Stimulated activated naive CD4-positive, alpha-beta T cell treated with Interleukin-2 at 50 U/mL for 16 hours (primary cell): ENCODE measurements at places on chromosomes 7 and 10.

DNA sequence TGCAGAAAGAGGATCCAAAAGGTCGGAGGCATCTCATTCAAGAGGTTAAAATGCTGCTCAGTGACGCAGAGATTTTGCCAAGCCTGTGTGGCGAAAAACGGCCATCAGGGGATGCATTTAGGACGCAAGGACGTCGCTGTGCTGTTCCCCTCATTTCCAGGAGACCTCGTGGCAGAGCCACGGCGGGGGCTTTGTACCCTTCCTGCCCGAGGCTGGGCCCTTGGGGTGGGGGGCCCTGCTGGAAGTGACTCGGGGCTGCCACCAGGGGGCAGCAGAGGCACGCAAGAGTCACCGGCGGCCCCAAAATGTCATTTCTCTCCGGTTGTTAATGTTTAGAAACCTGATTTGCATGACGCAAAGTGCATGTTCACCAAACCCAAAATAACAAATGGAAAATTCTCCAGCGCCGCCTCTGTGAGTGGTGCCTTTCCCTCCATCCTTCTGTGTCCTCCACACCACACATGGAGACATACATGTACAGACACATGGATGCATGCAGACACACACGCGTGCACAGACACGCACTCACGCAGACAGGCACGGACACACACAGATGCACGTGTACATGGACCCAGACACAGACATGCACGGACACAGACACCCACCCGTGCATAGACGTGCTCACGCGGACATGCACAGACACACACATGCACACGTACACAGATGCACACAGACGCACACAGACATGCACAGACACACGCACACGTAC lies 51.0 kb upstream of the NKX6-2 start:
- no peak for DNase-seq

DNA sequence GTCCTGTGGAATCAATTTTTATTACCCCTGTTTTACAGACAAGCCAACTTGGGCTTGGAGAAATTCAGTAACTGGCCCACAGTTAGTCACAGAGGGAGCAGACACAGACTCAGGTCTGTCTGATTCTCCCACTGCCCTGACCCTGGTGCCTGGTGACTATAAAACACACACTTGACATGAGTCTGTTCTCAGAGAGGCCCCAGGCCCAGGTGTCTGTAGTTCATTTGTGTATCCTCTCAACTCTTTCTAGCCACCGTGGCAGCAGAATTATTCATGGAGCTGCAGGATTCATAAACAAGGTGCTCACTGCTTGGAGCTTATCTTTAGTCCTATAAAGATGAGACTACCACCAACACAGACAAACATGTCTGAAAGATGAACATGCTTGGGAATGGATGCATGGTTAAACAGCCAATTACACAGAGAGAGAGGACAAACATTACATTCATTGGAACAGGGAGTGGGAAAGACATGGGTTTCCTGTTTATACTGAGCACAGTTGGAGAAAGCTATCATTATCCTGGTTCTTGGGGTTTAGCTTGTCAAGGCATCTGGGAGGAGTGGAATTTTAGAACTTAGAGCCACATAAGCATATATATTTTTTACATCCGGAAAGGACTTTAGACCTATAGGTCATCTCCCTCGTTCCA lies 79.1 kb upstream of the PDCD4 start:
- no peak for DNase-seq

- DNase-seq: no peak
These were observed 108.0 kb downstream of the PDE1C start for GRCh38 chr7:31962246-31962645.

- no peak for DNase-seq
These were observed 138.3 kb upstream of the HABP2 start for GRCh38 chr10:113414543-113414942.

DNA sequence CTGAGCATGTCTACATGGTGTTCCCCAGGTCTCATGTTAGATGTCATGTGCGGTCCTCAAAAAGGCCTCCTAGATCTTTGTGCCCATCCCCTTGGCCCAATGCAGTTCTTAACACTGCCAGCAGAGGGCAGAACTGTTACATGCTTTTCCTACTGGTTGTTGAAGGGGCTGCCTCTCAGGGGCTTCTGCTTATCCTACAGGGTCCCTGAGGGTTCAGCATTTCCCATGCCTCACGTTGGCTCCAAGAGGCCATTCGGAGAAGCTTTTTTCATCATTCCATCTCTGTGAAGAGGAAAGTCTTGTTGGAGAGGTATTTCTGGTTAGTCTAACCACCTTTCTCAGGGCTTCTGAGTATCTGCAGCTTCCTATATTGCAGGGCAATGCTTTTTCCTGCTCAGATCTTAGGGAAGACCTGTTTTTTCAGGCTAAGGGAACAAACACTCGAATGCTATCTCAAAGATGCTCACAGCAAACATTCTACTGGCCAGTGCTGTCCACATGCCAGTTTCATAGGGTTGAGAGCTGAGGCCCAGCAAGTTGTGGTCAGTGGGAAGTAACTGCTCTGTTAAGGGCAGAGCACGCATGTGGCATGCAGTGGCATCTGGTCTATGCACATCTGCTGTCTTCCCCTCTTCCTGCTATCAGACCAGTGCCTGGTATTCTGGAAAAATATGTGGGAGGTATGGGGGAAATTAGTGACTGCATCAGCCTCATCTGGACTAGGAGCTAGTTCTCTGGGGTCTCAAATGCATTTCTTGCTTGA lies 31.5 kb downstream of the MBL2 start:
- no peak for DNase-seq

DNA sequence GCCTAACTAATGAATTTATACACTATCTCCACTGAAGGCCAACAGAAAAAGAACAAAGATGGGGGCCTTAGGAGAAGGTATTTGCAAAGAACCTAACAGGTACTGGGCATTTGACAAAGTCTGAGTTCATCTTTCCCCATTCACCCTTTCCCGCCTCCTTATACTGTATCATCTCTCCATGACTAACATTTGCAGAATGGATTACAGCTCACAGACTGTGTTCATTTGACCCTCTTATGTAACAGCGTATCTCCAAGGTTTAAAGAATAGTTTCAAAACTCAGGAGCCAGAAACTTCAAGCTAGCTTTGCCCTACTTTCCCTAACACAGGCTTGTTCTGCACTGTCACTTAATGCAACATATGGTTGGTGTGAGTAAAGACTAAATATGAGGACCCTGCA lies 238.7 kb upstream of the CELF2 start:
- DNase-seq: no peak

GRCh38 chr7:49768835-49769234 lies 4.6 kb upstream of the VWC2 start:
- no peak for DNase-seq

DNA sequence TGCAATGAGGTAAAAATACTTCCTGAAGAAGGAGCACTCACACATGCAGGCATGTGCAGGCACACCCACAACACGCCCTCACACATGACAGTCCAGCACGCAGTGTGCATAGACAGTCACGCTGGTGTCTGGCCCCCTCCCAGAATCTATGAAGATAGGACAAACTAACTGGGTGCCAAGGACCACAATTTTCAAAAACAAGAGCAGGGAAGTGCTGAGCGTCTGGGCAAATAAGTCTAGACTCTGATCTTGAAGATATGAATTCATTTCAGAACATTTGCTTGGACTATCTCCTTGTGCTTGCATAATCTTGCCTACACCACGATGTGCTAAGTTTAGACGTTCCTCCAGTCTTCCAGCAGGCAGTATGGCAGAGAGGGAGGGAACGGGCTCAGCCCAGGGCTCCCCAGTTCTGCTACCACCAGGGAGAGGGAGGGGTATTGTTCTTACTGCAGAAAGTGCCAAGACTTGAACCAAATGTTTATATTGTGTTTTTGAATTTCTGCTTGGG lies 276.5 kb upstream of the KLF6 start:
- DNase-seq: no peak

GRCh38 chr10:60914690-60915141 lies 29.3 kb downstream of the RHOBTB1 start:
- no peak for DNase-seq

- DNase-seq: no peak
These were observed 221.6 kb downstream of the TMEM178B start for GRCh38 chr7:141295367-141295895.

DNA sequence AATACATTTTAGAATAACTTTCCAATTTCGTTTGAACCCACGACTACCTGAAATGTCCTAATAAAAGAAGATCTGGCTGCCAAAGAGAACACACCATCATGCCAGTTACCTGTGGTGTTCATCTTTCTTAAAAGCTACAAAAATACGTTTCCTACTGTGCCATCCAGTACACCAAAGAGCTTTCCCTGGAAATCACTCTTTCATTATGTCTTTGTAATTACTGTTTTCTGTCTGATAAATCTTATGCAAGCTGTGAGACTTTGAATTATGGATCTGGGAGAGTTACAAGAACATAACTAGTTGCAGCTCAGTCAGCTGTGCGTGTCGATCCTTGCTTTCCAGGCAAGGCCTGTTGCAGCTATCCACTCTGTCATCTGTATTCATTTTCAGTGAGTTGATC lies 12.5 kb upstream of the POM121L12 start:
- no peak for DNase-seq

GRCh38 chr10:87761892-87762291 lies 56.1 kb downstream of the ATAD1 start:
- peak; percentile 44 for DNase-seq

GRCh38 chr10:28722065-28722803 lies 44.9 kb downstream of the BAMBI start:
- DNase-seq: no peak

GRCh38 chr7:42285383-42285824 lies 48.4 kb upstream of the GLI3 start:
- no peak for DNase-seq

DNA sequence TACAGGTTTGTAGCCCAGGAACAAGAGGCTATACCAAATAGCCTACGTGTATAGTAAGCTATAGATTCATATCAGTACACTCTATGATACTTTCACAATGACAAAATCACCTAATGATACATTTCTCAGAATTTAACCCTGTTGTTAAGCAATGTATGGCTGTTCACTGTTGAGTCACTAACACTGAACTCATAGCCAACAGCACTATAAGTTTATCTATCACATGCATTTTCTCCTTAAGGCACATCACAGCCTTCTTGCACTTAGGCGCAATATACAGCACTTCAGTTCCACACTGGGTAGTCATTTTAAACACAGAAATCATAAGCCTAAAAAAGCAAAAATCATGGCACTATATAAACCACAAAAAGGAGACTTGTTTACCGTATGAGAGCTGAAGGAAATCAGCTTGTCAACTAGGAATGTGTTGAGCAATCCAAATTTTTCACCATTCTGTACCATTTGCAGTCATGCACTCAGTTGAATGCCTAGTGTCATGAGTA lies 45.6 kb downstream of the ZNF438 start:
- no peak for DNase-seq

DNA sequence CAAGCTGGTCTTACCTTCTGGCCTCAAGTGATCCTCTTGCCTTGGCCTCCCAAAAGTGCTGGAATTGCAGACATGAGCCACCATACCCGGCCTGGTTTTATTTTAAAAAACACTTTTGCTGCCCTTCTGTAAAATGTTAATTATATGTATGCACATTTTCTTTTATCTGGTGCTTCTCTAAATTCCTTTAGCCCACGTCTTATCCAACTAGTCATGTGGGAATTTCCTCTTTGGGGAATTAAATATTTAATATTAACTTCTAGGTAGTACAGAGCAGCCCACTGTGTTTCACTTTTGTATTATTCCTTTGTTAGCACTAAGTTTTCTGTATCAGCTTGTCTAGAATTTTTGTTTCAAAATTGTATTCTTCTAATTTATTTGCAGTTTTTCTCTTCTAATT lies 181.7 kb upstream of the KAT6B start:
- DNase-seq: no peak

DNA sequence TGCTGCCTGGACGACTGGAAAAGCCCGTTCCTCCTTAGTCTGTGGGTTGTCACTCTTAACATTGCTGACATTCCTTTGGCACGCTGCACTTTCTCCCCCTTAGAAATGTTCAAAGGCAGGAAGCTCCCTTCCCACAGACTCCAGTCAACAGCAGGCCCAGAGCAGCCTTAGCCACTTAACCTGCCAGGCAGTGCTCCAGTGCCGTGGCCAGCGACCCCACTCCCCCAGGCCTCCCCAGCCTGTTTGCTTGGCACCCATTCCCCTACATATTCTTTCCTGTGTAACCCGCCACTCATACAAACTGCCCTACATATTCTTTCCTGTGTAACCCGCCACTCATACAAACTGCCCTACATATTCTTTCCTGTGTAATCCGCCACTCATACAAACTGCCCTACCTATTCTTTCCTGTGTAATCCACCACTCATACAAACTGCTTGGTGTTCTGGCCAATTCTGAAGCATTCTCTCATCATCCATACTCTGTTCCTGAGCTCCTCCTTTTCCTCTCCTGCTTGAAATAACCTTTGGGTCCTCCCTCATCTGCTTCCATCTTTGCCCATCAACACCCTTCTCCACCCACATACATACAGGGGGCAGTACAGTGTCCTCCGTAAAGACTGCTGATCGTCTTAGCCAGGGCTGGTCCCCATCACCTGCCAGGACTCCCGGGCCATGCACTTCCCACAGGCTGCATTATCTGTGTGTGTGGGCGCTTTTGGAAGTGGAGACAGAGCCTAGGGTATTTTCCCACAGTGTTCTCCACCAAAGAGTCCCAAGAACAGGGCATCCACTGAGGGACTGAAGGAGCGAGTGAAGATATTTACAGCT lies 57.3 kb downstream of the ADARB2 start:
- DNase-seq: no peak

GRCh38 chr10:58322072-58322834 lies 12.6 kb upstream of the UBE2D1 start:
- DNase-seq: no peak

GRCh38 chr7:116443646-116444045 lies 55.9 kb upstream of the CAV2 start:
- no peak for DNase-seq

DNA sequence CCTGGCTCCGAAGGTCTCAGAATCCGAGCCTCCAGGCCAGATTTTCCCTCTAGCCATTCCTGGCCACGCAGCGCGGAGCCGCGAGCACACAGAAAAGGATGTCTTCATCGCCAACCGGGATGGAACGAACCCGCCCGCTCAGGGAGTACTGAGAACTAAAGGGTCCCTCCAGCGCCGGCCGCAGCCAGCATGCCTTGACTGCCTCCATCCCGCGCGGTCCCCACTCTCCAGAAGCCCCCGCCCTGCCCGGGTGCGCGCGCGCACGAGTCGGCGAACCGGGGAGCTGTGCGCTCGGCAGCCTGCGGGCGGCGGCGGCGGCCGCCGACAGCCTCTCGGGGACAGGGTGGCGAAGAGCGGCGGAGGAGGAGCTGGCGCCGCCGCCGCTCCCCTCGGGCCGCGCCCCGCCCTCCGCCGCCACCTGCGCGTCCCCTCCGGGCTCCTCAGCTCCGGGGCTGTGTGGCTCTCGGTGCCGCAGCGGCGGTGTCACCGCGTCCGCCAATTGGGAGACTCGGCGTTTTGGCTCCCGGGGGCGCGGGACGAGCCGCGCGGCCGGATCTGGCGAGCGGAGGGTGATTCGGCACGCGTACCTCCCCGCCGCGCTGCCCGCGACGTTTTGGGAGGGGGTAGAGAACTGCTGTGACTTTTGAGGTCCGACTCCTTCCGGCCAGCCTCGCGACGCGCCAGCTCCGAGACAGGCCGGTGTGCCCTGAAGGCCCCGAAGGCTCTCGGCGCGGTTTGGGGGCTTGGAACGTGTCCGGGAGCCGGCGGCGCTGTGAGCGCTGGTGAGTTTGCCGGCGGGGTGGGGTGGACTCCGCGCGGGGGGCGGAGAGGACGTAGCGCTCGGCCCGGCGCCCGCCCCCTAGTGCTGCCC lies 453 bp upstream of the GALNT17 start:
- no peak for DNase-seq

- no peak for DNase-seq
These were observed 78.4 kb downstream of the DGKI start for GRCh38 chr7:137768366-137768765.

GRCh38 chr10:1633783-1634182 lies 103.5 kb downstream of the ADARB2 start:
- DNase-seq: no peak
